ENCODE measurements at places on chromosomes 1 and 21.

- DNase-seq: no peak
Observed at GRCh38 chr1:29333008-29333407, 96.7 kb downstream of the PTPRU start.

- DNase-seq: no peak
Observed at GRCh38 chr1:176619261-176619660, 156.3 kb downstream of the PAPPA2 start.

GRCh38 chr1:228452194-228453021 lies 34.8 kb upstream of the RNF187 start:
- DNase-seq: no peak

GRCh38 chr1:167630568-167631385 lies 745 bp downstream of the RCSD1 start:
- DNase-seq: no peak

- DNase-seq: no peak
Observed at GRCh38 chr1:32768110-32768850, 48.9 kb downstream of the YARS1 start.

DNA sequence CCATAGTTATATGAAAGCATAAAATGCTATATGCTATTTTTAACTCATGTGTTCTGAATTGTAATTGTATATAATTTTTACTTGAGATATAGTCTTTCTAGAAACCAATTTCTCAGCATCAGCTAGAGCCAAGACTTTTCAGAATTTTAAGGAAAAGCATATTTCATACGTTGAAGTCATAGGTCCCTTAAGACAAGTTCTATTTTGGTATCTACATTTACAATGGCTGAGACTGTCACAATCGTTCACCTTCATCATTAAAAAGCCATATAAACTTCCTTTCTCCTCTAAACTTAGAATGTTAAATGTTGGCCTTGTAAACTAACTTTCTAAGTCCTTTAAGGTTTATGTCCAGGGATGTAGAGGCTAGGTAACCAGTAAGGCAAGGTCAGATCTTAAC lies 104.1 kb downstream of the LRRC40 start:
- DNase-seq: no peak

- no peak for DNase-seq
Observed at GRCh38 chr1:89555550-89555949, 30.9 kb downstream of the LRRC8B start.

DNA sequence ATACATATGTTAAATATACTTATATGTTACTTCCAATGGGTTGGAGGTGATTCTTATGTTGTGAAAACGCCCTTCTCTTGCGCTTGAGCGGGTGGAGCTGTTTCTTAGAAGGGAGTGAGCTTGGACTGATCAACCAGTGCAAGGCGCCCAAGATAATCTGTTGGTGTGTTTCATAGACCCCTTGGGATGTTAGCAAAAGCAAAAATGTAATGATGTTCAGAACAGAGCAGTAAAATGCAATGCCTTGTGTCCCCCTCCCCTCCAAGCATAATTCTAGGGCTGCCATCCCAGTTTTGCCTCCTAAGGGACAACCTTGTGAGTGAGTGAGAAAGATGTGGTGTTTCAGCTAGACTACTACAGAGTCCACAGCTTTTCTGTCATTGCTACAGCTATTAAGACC lies 6.2 kb upstream of the CD34 start:
- no peak for DNase-seq

DNA sequence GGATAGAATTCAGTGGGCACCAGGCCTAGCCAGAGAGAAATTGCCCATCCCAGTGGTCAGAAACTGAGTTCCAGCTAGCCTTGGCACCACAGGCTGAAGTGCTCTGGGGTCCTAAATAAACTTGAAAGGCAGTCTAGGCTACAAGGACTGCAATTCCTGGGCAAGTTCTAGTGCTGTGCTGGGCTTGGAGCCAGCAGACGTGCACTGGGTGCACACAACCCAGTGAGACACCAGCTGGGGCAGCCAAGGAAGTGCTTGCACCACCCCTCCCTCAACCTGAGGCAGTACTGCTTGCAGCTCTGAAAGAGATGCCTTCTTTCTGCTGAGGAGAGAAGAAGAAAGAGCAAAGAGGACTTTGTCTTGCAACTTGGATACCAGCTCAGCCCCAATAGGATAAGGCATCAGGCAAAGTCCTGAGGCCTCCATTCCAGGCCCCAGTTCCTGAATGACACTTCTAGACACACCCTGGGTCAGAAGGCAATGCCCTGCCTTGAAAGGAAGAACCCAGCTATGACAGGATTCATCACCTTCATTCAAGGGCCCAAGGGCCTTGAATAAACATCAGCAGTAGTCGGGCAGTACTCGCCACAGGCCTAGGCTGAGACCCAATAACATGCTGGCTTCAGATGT lies 55.1 kb downstream of the OVGP1 start:
- no peak for DNase-seq

DNA sequence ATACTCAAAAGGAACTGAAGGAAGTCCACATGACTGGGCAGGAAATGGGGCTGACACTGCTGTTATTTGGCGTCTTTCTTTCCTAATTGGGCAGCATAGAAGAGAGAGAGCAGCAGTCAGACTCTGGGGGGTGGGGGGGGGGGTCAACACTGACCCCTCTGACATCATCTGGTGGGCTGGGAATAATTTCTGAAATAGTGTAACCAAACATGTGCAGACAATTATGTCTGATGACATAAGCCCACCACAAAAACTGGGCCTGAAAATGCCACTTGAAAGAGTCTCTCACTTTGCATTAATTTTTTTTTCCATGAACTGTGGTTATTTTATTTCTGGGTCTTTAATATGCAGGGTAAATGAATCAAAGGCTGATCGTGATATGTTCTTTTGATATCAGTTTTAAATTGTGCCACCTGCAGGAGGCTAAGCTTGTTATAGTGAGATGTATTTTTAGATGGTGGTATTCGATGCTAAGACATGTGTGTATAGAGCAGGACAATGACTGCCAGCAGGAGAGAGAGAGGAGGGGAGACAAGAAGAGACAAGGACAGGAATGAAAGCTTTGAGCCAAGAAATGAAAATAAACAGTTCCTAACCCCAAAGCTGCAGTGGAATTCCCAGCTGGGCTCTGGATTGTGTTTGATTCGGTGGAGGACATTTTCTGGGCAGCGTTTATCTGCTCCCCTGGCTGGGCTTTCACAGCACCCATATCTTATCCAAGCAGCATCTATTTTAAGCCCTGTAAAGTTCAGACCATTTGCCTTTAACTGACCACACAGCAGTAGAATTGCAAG lies 264.7 kb downstream of the PBX1 start:
- peak; percentile 95 for DNase-seq

DNA sequence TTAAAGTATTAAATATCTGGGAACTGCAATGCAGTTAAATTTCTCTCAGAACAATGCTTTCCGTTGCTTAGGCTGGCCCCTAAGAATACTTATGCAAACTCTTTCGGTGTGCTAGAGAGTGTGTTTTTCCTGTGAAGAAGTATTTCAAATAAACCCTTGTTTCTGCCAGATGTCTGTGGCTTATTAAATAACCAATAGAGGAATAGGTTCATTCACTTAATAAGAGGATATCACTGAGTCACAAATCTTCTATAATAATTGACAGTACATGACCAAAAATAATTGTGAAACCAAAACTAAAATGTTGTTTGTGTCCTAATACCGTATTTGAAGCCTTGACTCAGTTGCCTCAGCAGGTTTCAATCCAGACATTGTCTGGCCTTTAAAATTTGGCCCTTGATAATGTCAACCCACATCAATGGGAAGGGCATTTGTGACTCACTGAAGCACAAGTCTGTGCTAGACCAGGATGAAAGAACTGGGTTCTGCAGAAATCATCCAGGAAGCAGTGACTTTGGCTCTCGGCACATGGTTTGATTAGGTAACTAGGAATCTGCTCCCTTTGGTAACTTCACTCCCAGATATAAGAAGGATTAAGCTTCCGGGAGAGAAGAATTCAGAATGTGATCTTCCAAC lies 104.2 kb upstream of the BARHL2 start:
- no peak for DNase-seq

GRCh38 chr1:167137332-167137781 lies 43.5 kb downstream of the STYXL2 start:
- no peak for DNase-seq

- peak; percentile 74 for DNase-seq
Observed at GRCh38 chr1:226568077-226568831, 19.7 kb downstream of the STUM start.

DNA sequence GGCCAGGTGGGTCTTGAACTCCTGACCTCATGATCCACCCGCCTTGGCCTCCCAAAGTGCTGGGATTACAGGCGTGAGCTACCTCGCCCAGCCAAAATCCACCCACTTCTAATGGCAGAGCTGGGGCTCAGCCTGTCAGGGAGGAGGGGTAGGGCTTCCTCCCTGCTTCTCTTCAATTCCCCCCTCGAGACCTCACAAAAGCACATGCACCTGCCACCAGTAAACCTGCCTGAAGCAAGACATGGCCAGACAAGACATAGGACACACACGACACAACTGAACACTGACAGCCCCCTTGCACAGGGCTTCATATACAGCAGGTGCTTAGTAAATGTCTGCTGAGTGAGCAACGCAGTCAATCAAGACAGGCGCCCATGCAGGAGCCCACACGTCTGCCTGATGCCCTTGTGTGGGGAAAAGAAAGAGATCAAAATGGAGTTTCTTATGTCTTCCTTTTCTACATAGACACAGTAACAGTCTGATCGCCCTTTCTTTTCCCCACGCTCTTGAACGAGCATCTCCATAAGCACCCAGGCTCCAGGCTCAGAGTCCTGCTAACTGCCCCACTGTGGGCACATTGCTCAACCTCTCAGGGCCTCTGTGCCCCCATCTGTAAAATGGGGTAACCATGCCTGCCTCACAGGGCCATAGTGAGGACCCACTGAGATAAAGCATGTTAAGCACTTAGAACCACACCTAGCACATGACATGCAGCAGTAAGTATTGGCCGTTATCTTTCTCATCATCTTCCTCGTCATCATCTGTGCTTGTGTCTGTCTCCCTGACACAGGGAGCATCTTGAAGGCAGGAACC lies 8.8 kb downstream of the SDC3 start:
- DNase-seq: no peak

DNA sequence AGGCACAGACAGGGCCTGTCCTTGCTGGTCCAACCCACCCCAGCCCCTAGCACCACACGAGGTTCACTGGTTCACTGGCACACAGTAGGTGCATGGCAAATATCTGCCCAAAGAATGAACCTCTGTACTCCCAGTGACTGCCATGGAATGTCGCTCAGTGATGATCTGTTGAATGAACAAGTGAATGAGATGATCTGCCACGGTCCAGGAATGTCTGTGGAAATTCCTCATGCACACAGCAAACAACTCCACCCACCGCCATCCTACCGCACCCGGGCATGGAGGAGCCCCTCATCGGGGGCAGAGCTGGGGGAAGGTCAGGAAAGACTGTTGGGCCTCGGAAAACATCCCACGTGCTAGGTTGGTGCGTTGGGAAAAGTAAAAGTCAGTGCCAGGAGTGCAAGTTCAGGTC lies 1.7 kb downstream of the HSPG2 start:
- peak; percentile 53 for DNase-seq

GRCh38 chr1:45016767-45017166 lies 4.7 kb downstream of the UROD start:
- no peak for DNase-seq

DNA sequence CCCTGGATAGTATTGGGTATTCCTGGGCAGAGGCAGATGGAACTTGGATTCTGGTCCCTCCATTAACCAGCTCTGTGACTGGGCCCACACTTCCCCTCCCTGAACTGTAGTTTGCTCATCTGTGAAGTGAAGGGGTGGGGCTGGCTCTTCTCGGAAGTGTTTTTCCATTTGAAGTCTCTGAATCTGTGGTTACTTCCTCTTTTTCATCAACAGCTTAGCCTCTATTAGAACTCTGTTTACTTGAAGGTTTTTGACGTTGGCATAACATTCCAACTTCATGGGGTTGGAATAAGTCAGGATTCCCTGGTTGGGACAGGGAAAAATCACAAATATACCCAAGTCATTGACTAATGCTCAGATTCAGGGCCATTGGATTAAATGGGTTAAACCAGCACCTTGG lies 3.6 kb downstream of the KIAA0040 start:
- no peak for DNase-seq

DNA sequence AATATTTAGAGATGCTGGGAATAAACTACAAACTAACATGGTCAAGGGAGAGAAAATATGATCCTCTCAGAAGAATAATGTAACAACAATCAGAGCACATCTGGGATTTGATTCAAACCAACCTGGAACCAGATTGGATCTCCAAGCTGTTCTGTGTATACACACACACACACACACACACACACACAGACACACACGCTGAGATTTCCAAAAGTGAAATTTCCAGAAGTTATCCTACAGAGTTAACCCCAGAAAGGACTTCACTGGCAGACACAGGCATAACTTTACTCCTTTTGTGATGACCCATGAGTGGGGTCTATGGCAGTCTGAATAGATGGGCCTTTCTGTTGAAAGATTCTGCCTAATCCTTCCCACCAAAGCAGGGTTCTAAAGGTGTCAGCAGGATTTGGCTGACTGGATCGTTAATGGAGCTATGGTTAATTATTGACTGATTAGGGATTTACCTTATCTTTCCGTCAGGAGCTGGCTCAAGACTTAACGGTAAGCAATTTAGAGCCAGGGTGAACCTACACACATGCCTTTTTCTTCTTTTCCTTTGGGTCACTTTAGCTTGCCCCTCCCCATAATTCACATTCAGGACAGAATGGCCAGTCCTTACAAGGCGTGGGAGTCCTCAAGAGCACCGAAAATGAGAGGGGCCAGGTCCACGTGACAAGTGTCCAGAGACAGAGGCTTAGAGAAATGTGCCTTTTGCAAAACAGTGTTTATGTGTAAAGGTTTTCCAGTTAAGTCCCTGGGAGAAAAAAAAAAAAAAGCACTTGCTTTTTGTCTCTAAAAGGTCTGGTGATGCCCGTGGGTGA lies 10.9 kb upstream of the PROX1 start:
- no peak for DNase-seq

GRCh38 chr1:192832492-192832891 lies 23.7 kb downstream of the RGS2 start:
- DNase-seq: peak; percentile 6

DNA sequence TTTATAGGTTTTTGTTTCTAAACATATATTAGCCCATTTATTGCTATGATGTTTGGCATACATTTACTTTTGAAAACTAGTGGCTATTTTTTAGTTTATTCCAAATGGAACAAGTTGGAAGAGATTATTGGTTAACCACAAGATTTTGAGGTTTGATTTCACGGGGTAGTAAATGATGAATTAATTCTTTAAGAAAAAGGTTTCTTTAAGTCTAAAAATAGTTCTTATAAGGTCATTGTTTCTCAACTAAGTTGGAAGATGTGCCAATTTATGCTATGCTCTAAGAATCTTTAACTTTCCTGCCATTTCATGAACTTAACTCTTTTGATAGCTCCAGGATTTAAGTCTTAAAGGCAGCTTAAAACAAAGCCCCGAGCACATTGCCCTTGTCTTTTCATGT lies 183.8 kb downstream of the LMO4 start:
- DNase-seq: no peak

- no peak for DNase-seq
Observed at GRCh38 chr1:33442141-33442540, 11.2 kb upstream of the PHC2 start.

GRCh38 chr21:44394733-44395132 lies 41.3 kb downstream of the TRPM2 start:
- DNase-seq: no peak

DNA sequence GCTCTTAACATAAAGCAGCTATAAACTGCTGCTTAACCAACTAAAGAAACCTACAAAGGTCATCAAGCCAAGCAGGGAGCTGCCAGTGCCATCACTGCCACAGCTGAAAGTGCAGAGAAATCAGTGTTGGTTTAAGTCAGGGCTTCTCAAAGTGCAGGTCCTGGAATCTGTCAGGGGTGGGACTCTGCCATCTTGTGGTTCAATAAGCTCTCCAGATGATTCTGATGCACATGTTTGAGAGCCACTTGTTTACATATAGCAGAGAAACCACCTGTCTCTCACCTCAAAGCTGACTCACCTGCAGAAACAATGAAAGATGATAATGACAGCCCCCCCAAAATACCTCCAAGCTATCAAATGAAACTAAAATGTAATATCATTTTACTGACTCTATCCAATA lies 49.3 kb downstream of the SH3GLB1 start:
- no peak for DNase-seq

All from fibroblast of the aortic adventitia (primary cell).